Peyer's patch (tissue), 4 donors: ENCODE measurements at places on chromosomes 3 and 15.

GRCh38 chr3:197305854-197306253 lies 7.4 kb upstream of the DLG1 start:
- no peak for DNase-seq
- no peaks in the 10 kb centered on the region for H3K27me3 ChIP-seq
- H3K4me3 ChIP-seq, result no peak overlapping the region
- H3K27ac ChIP-seq, result no peak overlapping the region

- no peak for DNase-seq
- H3K27me3 ChIP-seq, result no peaks in the 10 kb centered on the region
- H3K36me3 ChIP-seq, result no peaks in the 10 kb centered on the region
- H3K27ac ChIP-seq, result no peak overlapping the region
- H3K4me3 ChIP-seq, result no peak overlapping the region
Measured at GRCh38 chr3:148932972-148933371, 58.4 kb upstream of the GYG1 start.

- H3K27me3 ChIP-seq, result no peaks in the 10 kb centered on the region
- no peaks in the 10 kb centered on the region for H3K4me1 ChIP-seq
- H3K27ac ChIP-seq, result no peak overlapping the region
- no peak overlapping the region for H3K4me3 ChIP-seq
- H3K36me3 ChIP-seq, result no peaks in the 10 kb centered on the region
Measured at GRCh38 chr3:69675786-69676530, 63.3 kb upstream of the MITF start.

- no peak overlapping the region for H3K27ac ChIP-seq
- H3K4me1 ChIP-seq, result no peaks in the 10 kb centered on the region
- DNase-seq, result no peak
- H3K27me3 ChIP-seq, result no peaks in the 10 kb centered on the region
- no peaks in the 10 kb centered on the region for H3K36me3 ChIP-seq
- H3K4me3 ChIP-seq, result no peak overlapping the region
Measured at GRCh38 chr15:57284535-57284934, 91.8 kb upstream of the CGNL1 start.

GRCh38 chr3:115885621-115886020 lies 262.3 kb downstream of the GAP43 start:
- H3K36me3 ChIP-seq, result no peaks in the 10 kb centered on the region
- H3K27me3 ChIP-seq, result no peaks in the 10 kb centered on the region
- DNase-seq, result no peak
- H3K4me3 ChIP-seq, result no peak overlapping the region

GRCh38 chr15:80749589-80749988 lies 29.6 kb upstream of the CEMIP start:
- no peaks in the 10 kb centered on the region for H3K27me3 ChIP-seq
- no peak overlapping the region for H3K4me3 ChIP-seq
- no peak overlapping the region for H3K27ac ChIP-seq
- H3K4me1 ChIP-seq, result no peaks in the 10 kb centered on the region

GRCh38 chr3:13072239-13072599 lies 1.0 kb downstream of the IQSEC1 start:
- no peak overlapping the region for H3K4me3 ChIP-seq
- no peaks in the 10 kb centered on the region for H3K36me3 ChIP-seq
- H3K27me3 ChIP-seq, result no peaks in the 10 kb centered on the region
- DNase-seq, result no peak
- peaks cover 6% of the 10 kb centered on the region for H3K4me1 ChIP-seq
- H3K27ac ChIP-seq, result no peak overlapping the region

DNA sequence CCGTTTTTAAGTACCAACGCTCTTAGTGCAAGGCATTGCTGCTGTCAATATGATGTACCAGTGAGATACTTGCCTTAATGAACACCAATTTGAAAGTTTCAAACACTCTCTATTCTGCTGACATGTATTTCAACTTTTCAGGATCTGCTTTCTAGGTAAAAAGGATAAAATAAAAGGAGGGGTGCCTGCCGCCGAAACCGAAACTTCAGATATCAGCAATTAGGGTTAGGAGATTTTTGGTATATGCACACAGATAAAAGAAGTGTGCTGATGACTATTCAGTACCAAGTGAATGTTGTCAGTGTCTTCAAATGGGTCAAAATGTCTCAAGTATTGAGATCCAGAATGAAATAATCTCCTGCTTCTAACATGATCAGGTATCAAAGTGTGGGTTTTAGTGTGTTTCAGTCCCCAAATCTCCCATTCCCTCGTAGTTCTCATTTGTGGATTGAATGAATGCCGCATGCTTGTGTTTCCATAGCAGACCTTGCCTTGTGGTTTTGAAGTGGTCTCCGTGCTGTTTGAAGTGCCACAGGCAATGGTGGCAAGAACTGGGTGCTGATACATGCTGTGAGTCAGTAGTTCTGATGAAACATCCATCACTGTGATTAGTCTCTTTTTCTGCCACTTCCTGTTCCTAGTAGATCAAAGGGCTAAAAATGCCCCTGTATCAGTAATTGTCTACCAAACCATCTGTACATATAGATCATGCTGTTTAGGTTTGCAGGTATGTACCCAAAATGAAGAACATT lies 22.5 kb downstream of the CHST14 start:
- no peak for DNase-seq
- H3K27ac ChIP-seq, result no peak overlapping the region
- H3K36me3 ChIP-seq, result no peaks in the 10 kb centered on the region
- H3K4me3 ChIP-seq, result no peak overlapping the region
- no peaks in the 10 kb centered on the region for H3K4me1 ChIP-seq

GRCh38 chr3:133527081-133527715 lies 46.3 kb upstream of the CDV3 start:
- no peak overlapping the region for H3K4me3 ChIP-seq
- no peaks in the 10 kb centered on the region for H3K4me1 ChIP-seq
- DNase-seq, result no peak
- no peaks in the 10 kb centered on the region for H3K36me3 ChIP-seq
- H3K27ac ChIP-seq, result no peak overlapping the region

DNA sequence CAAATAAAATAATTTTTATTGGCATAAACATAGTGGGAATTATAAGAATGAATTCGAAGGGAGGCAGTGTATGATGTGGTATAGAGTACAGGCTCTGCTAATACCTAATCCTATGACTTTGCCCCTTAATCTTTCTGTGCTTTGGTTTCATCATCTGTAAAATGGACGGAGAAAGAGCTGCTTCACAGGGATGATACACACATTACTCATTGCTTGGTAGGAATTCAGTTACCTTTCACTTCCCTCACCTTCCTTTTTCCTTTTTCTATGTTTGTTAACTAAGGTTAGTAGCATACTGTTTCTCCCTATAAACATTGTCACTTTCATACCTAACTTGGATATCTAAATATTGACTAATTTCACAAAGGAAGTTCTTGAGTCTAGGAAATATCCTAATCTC lies 36.2 kb downstream of the LEKR1 start:
- no peak overlapping the region for H3K27ac ChIP-seq
- H3K4me3 ChIP-seq, result no peak overlapping the region
- no peaks in the 10 kb centered on the region for H3K27me3 ChIP-seq
- no peak for DNase-seq
- no peaks in the 10 kb centered on the region for H3K4me1 ChIP-seq

DNA sequence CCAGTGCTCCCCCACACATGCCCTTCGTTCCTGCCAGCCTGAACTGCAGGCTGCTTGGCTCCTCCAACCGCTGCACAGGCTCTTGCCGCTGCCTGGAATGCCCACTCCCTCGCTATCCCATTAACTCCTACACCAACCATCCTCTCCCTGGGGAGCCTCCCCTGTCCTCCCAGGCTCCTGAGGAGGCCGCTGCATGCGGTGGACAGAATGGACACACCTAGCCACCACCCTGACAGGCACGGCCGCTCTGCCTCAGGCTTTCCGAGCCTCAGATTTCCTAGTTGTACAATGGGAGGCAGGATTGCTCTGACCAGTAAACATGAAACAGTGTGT lies 2.3 kb downstream of the PLXNB1 start:
- no peaks in the 10 kb centered on the region for H3K4me1 ChIP-seq
- DNase-seq, result peak; percentile 59
- H3K27me3 ChIP-seq, result no peaks in the 10 kb centered on the region
- peaks cover 22% of the 10 kb centered on the region for H3K36me3 ChIP-seq

DNA sequence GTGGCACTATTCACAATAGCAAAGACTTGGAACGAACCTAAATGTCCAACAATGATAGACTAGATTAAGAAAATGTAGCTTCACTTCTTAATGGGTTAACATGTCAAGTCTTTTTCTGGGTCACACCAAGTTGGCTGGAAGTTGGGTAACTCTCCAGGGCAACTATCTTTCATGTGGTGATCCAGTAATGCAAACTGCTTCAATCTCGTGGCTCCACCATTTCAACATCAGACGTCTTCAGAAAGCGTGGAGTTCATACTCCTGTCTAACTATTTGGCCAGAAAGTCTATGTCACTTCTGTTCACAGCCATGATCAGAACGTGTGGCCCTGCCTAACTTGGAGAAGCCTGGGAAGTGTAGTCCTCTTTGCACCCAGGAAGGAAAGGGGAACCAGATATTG lies 32.2 kb downstream of the DUT start:
- no peak for DNase-seq
- no peaks in the 10 kb centered on the region for H3K27me3 ChIP-seq
- H3K27ac ChIP-seq, result no peak overlapping the region
- no peaks in the 10 kb centered on the region for H3K4me1 ChIP-seq

DNA sequence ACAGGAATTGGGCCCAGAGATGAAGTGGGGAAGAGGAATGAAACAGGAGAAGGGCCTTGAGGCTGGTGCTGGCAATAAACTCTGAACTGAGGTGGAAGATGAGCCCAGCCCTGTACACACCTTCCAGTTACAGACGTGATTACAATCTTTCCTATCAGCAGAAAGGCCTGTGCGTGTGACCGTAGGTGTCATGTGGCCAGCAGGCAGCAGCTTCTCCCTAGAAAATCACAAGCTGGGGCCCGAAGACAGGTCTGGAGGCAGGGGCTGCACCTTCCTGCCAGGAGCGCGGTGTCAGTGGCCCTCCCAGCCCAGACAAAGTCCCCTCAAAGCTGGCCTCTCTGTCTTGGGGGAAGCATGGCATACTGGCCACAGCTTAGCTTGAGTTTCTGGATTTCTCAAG lies 16.7 kb upstream of the PIGZ start:
- no peak overlapping the region for H3K27ac ChIP-seq
- peak; percentile 54 for DNase-seq
- no peaks in the 10 kb centered on the region for H3K36me3 ChIP-seq
- H3K4me1 ChIP-seq, result no peaks in the 10 kb centered on the region
- H3K4me3 ChIP-seq, result no peak overlapping the region

- peak overlapping the region; percentile 78 for H3K27ac ChIP-seq
- H3K4me3 ChIP-seq, result no peak overlapping the region
- H3K27me3 ChIP-seq, result no peaks in the 10 kb centered on the region
- H3K4me1 ChIP-seq, result no peaks in the 10 kb centered on the region
Measured at GRCh38 chr3:141427764-141428163, 59.1 kb upstream of the RASA2 start.
